Small intestine (tissue), 16 donors: ENCODE measurements at places on chromosomes 11 and 22. TPM values are rescaled to one million over a fixed set of nuclear protein-coding genes. Genes with fewer than 3 reads are reported as not detected.

DNA sequence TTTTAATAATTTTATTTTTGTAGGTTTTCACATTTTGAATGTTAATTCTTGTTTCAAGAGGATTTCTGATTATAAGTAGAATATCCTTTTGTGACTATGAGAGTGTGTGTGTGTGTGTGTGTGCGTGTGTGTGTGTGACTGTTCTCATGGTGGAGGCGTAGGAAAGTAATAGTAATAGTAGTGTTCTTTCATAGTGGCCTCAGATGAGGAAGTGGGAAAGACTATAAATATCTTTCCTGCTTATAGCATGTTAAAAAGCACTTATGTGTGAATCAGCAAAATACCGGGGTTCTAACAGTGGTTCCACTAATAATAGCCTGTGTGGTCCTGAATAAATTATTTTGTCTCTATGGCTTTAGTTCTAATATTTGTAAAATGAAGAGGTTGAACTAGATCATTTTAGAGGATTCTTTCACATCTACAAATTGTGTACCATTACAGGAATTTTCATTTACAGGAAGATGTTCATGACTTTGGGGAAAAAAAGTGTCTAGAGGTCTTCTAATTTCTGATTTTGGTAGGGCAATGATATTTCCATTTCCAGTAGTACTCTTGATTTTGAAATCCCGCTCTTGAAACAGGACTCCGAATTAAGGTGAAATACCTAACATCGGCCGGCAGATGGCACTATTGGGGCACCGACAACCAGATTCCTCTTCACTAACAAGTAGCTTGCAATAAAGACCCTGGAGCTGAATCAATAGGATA, 29.9 kb upstream of the OR10G7 start:
- DNase-seq: peak; percentile 81

DNA sequence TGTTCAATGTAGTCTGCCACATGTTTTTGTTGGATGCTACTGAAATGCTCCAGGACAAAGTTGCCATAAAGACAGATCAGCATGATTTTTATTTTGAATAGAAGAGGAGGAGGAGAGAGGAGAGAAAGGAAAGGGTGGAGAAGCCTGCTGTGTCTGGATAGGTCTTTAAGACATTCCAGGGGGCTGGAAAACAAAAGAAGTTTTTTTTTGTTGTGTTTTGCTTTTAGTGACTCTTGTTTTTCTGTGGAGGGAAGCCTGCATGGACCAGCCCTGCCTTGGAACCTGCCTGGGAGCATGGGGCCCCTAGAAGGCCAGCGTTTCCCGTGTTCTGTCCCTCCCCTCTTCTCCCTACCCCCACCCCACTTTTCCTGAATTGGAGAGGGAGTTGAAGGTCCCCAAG, 2.3 kb downstream of the TSPAN18 start:
- no peak for DNase-seq

DNA sequence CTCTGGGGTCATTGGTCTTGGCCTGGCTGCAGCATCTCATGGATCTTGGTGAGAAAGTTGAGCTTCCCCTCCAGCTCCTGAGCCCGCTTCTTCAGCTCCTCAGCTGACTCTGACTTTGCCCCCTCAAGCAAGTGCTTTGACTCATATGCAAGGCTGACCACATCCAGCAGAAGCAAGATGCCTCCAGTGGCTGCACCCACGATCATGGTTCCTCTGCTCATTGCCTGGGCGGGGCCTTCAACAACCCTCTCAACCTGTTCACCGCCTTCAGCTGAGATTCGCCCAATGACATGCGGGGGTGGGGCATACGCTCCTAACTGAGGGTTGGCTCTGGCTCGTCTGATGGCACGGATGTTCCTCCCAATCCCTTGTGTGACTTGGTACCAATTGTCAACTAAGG, 11.9 kb downstream of the APOL2 start:
- no peak for DNase-seq

DNA sequence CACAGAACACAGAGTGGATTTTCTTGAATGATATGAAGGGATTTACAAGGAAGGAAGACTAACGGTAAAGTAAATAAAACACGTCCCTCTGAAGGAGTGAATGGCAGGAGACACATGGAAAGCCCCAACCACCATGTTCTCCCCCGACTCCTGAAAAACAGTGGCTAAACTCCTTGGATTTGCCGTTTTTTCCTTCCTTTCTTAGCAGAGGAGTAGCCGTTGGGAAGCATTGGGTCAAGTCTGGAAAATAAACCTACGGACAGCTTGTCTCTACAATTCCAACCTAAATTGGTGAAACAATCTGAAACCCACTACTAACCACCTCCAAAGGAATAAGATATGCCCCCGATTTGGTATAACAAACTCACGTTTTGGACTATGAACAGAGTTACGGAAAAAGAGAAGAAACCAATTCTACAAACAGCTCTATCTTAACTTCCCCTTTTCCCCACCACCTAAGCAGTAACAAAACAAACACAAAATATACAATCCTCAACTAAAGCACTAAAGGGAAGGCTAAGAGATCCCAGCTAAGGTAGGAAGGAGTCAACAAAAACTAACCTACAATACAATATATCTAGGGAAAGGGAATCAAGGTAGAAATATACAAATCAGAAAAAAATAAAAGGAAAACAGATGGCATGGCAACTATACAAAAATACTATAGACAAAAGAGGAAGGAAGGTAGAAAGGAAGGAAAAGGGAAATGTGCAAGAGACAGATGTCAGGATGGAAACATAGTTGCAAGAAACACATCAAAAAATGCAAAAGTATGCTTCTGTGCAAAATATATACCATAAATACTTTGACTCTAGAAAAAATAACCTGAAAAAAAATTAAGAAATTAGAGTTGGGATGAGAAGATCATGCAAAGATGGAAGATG, 43.8 kb upstream of the LYVE1 start:
- no peak for DNase-seq

- DNase-seq: no peak
These were observed 1.9 kb downstream of the ZFTA start for GRCh38 chr11:63766531-63767235.

DNA sequence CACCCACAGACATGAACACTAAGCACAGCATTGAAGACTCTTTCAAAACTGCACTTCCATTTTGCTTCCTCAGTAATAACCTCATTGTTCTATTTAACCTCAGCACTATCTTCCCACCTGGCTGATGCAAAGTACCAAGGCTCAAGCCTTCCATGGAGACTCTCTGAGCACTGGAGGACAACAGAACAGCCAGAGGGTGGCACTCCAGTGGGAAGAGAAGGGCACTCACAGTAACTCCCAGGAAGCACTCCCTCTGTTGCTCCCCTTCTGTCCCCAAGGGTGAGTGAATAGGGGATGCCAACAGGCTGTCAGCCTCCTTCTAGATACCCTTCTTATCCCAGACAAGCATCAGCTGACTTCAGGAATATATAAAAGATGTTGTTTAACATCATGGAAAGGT, 3.5 kb downstream of the ME3 start:
- DNase-seq: no peak

DNA sequence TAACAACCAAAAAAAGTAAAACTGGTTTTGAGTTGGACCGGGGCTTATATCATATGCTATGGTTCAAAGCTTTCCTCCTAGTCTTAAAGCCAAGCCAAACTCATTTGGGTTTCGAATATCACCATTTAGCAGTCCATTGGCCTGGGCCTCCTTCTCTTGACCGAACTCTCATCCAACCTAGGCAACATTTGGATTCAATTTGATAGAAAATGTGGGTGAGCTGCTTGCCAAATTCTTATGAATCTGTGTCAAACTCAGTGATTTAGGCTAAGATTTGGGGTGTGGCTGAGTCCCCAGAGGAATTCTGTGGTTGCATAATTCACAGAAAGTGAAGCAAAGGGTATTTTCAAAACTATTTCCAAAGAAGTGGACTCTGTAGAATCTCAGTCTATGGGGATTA, 83.7 kb downstream of the BLID start:
- DNase-seq: no peak

GRCh38 chr11:72829178-72829577, 15.0 kb downstream of the ATG16L2 start:
- no peak for DNase-seq

DNA sequence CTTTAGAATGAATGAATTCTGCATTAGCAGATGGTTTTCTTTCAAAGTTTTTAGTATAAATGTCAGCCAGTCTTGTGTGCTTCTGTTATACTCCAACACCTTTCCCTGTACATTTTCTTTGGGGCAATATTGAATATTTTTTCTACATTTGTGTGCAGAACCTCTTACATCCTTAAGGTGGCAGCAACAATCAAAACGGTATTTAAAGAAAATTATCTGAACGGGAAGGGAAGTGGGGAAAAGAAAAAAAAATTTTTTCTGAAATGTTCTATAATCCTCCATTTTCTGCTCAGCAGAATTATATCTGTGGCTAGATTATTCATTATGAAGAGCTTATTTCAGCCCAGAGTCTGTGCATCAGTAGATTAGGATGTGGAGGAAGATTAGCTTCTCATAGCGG, 347.3 kb upstream of the RAG2 start:
- DNase-seq: no peak

DNA sequence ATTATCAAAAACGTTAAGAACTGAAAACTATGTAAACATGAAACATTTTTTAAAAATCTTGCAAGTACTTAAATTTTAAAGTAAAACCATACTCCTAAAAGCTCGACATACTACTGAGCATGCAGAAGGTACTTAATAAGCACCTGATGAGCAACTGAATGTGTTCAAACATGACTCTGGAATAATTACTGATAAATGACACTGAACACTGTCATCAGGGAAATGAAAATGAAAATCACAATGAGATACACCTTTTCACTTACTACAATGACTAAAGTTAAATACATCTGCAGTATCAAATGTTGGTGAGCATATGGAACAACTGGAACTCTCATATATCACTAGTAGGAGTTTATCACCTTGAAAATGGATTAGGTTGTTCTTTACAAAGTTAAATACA, 65.2 kb downstream of the PICALM start:
- peak; percentile 3 for DNase-seq

DNA sequence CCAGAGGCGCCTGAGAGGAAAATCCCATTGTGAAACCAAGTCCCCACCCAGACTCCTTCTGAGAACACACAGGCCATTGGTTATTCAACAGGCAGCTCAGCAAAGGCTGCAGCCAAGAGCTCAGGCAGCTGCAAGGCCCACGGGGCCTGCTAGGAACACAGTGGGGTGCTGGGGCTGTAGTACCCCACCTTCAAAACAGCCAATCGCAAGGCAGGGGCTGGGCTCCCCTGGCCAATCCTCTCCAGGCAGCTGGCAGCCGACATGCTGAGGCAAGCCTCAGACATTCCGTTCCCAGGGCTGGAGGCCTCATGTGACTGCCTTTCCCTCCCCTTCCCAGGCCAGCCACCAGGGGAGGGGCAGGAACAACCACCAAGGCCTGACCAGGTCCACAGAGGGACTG, 6.6 kb downstream of the PRODH start:
- DNase-seq: no peak

GRCh38 chr22:39955675-39956074, 4.5 kb upstream of the TMA7B start:
- DNase-seq: no peak

DNA sequence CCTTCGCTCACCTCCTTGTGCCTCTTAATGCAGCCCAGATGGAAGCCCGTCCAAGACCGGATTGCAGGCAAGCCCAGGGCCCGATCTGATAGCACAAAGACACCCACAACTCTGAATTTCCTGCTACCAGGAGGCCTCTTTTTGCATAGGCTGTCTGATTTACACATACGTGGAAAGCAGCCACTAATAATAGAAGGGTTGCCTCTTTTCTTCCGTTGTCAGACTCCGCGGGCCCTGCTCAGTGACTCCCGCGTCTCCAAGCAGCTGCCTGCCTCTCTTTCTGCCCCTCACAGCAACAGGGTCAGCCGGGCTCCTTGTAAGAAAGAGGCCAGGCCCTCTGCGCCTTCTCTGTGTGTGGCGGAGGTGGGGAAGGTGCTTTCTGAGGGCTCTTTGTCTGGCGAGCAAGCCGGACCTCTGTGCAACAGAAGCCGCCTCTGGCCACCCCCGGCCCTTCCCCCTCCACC, 26.7 kb downstream of the FLI1 start:
- DNase-seq: no peak

DNA sequence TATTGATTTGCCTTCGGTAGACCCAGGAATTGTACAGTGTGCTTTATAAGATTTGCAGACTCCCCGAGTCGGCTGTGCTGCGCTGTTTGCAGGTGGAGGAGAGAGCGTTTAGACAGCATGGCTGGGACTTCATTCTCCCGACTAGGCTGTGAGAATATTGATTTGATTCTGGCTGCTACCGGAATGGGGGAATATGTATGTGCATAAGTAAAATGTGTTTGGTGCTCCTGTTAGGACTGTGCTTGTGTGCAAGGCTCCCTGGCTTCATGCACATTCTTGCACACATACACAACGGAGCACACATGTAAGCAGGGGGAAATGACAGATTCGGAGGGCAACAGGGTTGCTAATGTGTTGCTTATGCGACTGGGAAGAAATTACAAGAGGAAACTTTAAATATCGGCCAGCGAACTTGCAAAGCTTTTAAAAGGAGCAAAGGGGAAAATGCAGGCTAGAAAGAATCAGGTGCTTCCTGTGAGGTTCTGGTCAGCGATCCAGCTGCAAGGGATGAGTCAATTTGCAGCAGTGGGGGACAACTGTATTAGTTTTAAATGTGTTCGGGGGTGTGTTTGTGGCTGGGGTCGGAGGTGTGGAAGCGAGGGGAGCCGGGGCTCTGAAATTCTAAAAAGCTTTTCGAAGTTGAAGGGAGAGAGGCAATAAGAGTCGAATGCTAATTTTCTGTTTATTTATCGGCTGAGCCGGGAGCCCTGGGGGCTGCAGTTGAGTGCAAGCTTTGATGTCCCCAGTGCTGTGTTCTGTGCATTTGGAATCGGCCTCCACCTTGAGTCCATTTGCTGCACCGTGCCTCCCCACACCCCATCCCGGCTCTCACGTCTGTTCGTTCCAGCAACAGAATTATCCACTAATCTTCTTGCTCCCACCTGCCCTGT, 731 bp downstream of the NTM start:
- DNase-seq: peak; percentile 5

GRCh38 chr11:5449432-5449831, 309 bp downstream of the OR51I2 start:
- no peak for DNase-seq

DNA sequence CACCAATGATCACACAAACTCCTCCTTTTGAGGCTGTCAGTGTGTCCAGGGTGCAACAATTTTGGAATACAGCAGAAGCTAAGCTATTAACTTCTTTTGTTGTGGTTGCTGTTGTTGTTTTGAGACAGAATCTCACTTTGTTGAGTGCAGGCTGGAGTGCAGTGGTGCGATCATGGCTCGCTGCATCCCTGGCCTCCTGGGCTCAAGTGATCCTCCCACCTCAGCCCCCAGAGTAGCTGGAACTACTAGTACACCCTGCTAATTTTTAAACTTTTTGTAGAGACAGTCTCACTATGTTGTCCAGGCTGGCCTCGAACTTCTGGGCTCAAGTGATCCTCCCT, 22.0 kb downstream of the GSTT2B start:
- DNase-seq: no peak

Gene CWF19L2
- polyA plus RNA-seq: 12.9 TPM

Gene CCDC34
- polyA plus RNA-seq: 6.3 TPM

Gene TEX54
- polyA plus RNA-seq: not detected

Gene PDE3B
- polyA plus RNA-seq: 4.1 TPM

Gene CDC42EP2
- polyA plus RNA-seq: 10.4 TPM

Gene EFEMP2
- 9.5 TPM for polyA plus RNA-seq

Gene BRSK2
- 0.27 TPM for polyA plus RNA-seq

Gene BMAL1
- 8.1 TPM for polyA plus RNA-seq

Gene SPDYC
- not detected for polyA plus RNA-seq
